Hypothalamus (tissue), 51 donors: ENCODE measurements at places on chromosomes 4 and X.

DNA sequence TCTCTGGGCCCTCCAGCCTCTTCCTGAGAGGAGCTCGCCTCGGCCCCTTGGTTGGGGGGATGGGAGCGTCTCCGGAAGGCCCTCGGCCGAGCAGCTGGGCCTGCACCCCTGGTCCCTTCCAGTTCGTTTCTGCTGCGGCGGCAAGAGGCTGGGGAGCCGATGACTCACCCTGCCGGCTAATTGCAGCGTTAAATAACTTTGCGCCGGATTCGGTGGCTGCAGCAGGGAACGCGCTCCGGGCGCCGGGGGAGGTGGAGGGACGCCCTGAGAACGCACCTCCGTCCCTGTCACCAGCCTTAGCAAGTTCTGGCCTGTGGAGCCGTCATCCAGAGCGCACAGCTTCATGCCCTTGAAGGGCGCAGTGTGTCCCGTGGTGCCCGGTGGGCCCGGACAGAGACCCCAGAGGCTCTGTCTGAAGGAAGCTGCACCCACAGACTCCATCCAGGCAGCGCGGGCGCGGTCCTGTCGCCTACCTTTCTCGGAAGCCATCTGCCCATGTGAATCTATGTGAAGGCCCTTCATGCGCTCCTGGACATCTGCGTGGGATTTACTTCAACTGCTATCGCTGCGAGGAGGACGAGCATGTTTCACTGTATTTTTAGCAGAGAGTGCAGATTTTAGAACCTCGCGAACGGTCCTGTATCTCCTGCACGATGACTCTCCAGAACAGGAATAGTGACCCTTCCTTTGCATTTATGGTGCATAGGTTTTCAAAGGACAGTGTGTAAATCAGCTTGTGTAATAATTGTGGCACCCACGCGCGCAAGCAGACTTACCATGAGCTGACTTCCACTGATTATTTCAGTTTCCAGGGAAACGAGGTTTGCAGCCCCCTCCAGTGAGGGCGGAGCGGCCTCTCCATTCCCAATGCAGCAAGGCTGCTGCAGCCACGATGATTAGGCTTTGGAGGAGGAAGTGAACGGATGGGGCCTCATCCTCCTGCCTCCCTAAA lies 1.7 kb upstream of the TMEM271 start:
- DNase-seq, result no peak

DNA sequence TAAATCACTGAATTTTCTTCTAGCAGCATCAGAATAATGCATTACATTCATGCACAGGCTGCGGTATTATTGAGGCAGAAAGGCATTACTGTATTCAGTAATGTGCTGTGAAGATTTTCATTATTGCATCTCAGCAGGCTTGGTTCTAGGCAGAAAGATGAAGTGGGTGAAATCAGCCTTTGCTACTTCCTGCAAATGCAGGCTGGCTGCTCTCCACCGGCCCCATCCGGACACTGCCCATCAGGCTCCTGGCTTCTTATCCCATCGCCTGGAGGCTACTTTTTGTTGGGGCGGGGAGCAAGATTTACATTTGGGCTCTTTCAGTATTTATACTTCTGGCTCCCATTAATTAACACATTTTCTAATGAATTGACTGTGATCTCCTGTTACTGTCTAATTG lies 117.8 kb downstream of the FRAS1 start:
- no peak for DNase-seq

GRCh38 chr4:10664408-10664807 lies 20.2 kb downstream of the CLNK start:
- DNase-seq, result no peak

- no peak for DNase-seq
Observed at GRCh38 chr4:132328761-132329160, 820.3 kb upstream of the PCDH10 start.
